Naive thymus-derived CD8-positive, alpha-beta T cell (primary cell): ENCODE measurements at places on chromosomes 3 and 15. TPM values are rescaled to one million over a fixed set of nuclear protein-coding genes. Genes with fewer than 3 reads are reported as not detected.

The C3orf52 gene
- 0.54 TPM for polyA plus RNA-seq

The PRR20G gene
- not detected for polyA plus RNA-seq

The BFSP2 gene
- not detected for polyA plus RNA-seq

The LIPH gene
- not detected for polyA plus RNA-seq

The APBA2 gene
- 95.1 TPM for polyA plus RNA-seq

The FANCI gene
- polyA plus RNA-seq = 4.4 TPM

The CRABP1 gene
- not detected for polyA plus RNA-seq

The SLC24A5 gene
- polyA plus RNA-seq = not detected

The PARP15 gene
- polyA plus RNA-seq = 8.4 TPM

The MASP1 gene
- not detected for polyA plus RNA-seq

The CFAP100 gene
- polyA plus RNA-seq = not detected

The IP6K1 gene
- 11.7 TPM for polyA plus RNA-seq

The GOLGA8O gene
- not detected for polyA plus RNA-seq

The COX17 gene
- polyA plus RNA-seq = 53.2 TPM

The XIRP1 gene
- not detected for polyA plus RNA-seq

The LTK gene
- polyA plus RNA-seq = not detected

The CHST2 gene
- 5.5 TPM for polyA plus RNA-seq

The BRPF1 gene
- 8.8 TPM for polyA plus RNA-seq

The IL5RA gene
- polyA plus RNA-seq = not detected

The TMEM45A gene
- not detected for polyA plus RNA-seq

The POMGNT2 gene
- 10.3 TPM for polyA plus RNA-seq

The ERC2 gene
- 0.05 TPM for polyA plus RNA-seq

The RTP1 gene
- polyA plus RNA-seq = not detected

The TRIM42 gene
- polyA plus RNA-seq = not detected

The GOLGA6C gene
- polyA plus RNA-seq = not detected

The CCR3 gene
- not detected for polyA plus RNA-seq

The GPR149 gene
- polyA plus RNA-seq = not detected

The SNX22 gene
- 0.64 TPM for polyA plus RNA-seq

The LRRC2 gene
- polyA plus RNA-seq = not detected

The ALDH1A2 gene
- not detected for polyA plus RNA-seq

The AMOTL2 gene
- not detected for polyA plus RNA-seq

The XRN1 gene
- polyA plus RNA-seq = 57.4 TPM

The QARS1 gene
- 94.8 TPM for polyA plus RNA-seq

The MUC4 gene
- polyA plus RNA-seq = not detected

The MB21D2 gene
- 2.4 TPM for polyA plus RNA-seq

The GOLGA8G gene
- not detected for polyA plus RNA-seq

The LRTM1 gene
- not detected for polyA plus RNA-seq

The IGSF11 gene
- not detected for polyA plus RNA-seq

The KNG1 gene
- 0.07 TPM for polyA plus RNA-seq

The GPR171 gene
- polyA plus RNA-seq = 69.3 TPM

The SI gene
- polyA plus RNA-seq = not detected

The FGD5 gene
- not detected for polyA plus RNA-seq

The PLSCR5 gene
- not detected for polyA plus RNA-seq

The SPATA12 gene
- not detected for polyA plus RNA-seq

The CAMK2N2 gene
- polyA plus RNA-seq = not detected

The ANKRD34C gene
- polyA plus RNA-seq = not detected

The BHLHE40 gene
- polyA plus RNA-seq = 10.0 TPM

The PAQR5 gene
- polyA plus RNA-seq = not detected

The PSTPIP1 gene
- 41.8 TPM for polyA plus RNA-seq

The CCR5 gene
- polyA plus RNA-seq = 4.5 TPM

The CEP63 gene
- 16.2 TPM for polyA plus RNA-seq

The GOLGA8T gene
- polyA plus RNA-seq = not detected

The SMCO1 gene
- polyA plus RNA-seq = not detected

The CHRD gene
- not detected for polyA plus RNA-seq

The CEP97 gene
- polyA plus RNA-seq = 3.5 TPM

The RTP4 gene
- 4.4 TPM for polyA plus RNA-seq
